ENCODE measurements at places on chromosomes 2 and 18.

- no peak for DNase-seq
Measured at GRCh38 chr2:70656421-70657010, 102.9 kb upstream of the TGFA start.

DNA sequence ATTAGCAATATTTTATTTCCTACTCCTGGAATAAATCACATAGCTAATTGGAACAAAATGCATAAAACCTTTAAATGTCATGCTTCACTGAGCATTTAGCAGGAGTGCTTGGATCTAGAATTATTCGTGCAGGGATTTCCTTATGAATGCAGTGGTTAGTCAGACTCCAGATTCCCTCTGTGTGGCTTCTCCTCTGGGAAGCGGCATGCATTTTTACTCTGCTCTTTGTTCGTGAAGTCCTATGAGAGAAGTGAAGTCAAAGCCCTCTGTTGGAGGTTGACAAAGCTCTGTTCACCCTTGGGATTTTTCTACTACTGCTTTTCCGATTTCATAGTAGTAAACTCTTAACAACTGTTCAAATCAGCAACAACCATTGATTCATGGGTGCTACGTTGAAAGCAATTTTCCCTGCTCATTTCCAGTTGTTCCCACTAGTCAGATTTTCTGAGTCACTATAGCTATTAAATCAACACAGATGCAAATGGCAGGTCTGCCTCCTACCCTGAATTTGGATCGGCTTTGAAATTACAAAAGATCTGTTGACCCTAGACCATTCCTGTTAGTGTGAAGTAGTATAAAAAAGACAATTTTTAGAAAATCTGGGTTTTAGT, 461.7 kb downstream of the STK39 start:
- no peak for DNase-seq

GRCh38 chr2:231293163-231293562, 94.7 kb downstream of the ARMC9 start:
- DNase-seq: no peak

DNA sequence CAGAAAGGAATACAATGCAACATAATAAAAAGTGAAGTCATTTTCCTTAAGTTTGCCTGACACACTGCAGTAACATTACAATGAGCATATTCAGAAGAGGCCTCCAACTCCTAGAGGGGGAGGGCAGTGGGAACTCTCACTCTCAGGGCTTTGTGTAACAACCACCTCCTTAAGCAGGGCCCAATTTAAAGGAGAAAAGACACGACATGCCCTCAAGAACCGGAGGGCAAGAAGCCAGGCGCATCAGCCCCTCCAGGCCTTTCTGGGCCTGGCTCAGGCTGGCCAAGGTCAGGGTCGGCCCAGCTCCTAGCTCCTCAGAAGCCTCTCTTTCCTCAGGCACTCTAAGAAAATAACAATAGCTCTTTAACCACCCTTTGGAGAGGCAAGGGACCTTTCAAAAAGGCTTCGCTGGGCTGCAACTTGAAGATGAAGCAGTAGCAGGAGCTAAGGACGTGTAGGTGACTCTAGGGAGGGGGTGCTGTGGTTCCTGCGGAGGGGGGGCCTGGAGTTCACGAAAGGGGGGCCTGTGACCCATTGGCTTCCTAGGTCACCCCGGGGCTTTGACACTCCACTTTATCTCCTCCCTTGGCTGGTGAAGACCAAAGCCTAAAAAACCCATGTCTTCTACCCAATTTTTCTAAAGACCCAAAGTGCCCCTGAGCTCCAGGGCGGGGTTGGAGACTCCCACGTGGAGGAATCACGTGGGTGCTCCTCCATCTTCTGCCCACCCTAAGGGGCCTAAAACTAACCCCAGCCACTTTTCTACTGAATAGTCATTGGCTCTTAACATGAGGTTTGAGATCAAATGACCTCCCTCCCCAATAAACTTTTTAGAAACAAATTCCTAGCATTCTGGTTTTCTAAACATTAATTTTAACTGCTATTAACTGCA, 13.3 kb downstream of the SERTAD2 start:
- DNase-seq: no peak

DNA sequence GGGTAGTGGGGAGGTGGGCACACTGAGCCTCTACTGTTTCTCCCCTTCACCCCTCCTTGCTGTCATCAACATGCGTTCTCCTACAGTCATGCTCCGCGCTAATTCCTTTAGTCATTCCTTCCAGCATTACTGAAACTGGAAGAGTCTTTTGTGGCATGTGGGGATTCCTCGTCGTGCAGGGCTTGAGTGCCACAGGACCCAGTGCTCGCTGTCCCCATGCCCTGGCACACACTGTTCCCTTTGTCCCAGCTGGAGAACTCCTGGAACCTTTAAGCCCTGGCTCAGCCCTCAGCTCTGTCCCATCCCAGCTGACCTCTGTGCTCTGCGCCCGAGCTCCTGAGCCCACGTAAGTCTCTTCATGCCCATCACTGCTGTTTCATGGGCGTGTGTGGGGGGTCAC, 42.1 kb downstream of the ODC1 start:
- no peak for DNase-seq

DNA sequence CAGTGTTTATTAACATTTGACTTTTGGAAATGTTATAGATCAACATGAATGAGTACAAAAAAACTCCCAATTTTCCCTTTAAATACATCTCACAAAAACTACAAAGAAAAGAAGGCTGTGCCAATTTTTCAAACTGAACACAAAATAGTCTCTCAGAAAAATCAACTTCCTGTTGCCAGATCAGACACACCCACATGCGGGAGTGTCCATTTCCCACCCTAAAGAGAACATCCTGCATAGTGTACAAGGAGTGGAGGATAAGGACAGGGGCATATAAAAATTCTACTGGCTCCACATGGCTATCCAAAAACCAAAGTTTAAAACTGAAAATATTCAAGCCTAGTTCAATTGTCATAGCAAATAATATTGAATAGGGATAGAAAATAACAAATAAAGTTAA, 165.3 kb downstream of the ATAD2B start:
- DNase-seq: no peak

DNA sequence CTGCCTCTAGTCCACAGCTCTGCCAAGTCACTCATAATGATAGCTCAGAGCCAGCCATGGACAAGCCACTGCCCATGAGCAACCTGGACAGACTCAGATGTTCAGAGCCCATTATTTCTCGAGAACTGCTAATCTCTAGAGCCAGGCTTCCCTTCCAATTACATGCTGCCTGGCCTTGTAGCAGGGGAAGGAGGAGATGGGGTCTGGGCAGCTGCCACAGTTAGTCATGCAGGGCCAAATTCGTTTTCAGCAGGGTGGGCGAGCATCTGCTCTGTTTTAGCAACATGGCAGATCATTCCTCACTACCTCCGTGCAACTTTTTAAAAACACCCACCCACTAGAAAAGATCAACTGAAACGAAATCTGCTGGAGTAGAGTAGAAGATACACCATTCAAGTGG, 141.8 kb downstream of the MYO5B start:
- DNase-seq: peak; percentile 62

DNA sequence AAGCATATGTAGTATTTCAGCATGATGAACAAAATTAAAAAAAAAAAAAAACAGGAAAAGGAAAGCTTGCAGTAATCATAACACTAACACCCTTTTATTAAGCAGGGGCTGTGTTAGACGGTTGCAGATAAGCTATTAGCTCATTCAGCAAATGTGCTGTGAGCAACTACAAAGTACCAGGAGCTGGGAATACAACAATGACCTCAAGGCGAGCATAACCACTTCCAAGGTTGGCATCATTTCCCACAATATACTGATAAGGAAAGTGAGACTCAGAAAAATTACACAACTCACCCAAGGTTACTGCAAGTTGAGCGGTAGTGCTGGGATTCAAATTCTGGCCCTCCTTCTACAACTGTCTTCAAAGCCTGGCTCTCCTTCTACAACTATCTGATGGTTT, 38.2 kb upstream of the ACTR3 start:
- DNase-seq: no peak

DNA sequence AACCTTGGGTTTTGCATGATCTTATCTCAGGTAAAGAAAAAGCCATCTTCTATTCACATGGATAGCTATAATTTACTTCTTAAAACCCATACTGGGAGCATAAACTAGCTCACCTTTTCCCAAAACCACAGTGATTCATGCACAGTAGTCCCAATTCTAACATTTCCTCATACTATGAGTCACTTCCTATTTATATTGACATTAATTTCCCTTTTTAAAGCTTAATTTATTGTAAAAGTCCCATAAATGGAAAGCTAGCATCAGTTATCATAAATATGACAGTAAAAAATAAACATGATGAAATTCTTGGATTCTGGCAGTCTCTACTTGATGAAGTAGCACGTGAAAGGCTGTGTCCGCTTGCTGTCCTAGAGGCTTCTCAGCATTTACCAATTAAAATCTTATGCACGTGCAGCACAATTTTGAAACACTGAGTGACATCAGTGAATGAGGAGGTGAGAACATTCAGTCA, 180.1 kb downstream of the CDH2 start:
- DNase-seq: no peak

DNA sequence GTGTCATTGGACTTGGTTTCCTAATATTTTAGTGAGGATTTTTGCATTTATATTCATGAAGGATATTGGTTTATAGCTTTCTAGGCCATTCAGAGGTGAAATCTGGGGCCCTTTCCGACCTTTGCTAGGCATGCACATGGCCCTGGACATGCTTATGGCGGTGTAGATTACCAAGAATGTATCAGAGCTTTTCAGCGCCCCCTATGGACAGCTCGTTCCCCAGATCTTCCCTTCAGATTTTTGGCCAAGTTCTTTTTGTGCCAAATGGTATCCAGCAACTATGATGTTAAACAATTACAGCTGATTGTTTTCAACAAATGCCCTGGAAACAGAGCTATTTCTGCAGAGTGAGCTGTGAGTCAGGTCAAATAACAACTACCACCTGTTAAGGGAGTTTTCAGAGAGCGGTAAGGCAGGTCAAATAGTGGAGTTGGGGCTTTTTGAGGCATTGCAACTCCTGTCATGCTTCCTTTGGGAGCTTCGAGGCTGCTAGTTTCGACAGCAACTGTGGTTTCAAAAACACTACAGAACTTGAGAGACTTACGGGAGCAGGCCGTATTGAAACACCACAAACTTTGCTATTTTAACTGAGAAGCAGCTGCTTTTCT, 188.3 kb downstream of the ZNF516 start:
- DNase-seq: no peak

DNA sequence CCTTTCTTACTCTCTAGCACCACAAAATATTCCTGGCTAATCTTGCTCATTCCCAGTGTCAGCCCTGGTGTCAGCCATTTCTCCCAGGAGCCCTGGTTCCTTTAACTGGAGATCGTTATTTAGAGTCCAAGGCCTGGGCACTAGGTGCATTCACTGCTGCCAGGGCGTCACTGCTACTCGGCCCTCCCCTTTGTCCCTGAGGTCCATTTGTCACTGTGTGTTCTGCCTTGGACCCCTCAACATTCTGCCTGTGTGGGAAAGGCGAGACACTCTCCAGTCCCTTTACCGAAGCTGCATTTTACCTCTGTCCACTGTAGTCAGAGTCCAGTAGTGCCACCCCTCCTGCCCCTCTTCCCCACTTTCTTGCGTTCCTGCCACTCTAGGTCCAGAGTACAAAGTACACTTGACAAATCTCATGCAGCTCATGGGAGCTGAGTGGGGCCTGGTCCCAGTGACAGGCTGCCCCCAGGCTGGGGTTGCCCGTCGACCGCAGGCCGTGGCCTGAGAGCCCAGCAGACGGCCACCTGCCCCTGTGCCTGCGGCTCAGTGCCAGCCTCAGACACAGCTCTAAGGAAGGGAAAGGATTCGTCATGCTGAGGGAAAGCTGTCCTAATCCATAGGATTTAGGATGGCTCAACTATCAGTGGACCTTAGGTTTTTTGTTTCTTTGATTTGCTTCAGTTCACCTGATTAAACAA, 52.1 kb downstream of the COPS8 start:
- no peak for DNase-seq

DNA sequence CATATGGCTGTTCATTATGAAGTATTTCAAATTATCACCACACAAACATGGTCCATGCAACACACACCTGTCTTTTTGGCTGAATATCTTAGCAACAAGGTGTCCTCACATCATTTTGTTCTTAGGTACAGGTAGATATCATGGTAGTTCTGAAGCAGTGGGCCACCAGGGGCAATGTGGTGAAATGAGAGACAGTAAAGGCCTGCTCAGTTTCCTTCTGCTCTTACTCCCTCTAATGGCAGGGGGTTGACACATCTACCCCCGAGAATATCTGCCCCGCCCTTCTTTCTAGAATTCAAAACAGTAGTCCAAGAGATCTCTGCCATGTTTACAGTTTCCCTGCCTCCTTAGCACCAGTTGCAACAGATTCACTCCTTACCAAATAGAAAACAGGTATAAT, 147.0 kb upstream of the KLHL14 start:
- DNase-seq: peak; percentile 57

- no peak for DNase-seq
Measured at GRCh38 chr2:2083113-2083758, 247.8 kb downstream of the MYT1L start.

DNA sequence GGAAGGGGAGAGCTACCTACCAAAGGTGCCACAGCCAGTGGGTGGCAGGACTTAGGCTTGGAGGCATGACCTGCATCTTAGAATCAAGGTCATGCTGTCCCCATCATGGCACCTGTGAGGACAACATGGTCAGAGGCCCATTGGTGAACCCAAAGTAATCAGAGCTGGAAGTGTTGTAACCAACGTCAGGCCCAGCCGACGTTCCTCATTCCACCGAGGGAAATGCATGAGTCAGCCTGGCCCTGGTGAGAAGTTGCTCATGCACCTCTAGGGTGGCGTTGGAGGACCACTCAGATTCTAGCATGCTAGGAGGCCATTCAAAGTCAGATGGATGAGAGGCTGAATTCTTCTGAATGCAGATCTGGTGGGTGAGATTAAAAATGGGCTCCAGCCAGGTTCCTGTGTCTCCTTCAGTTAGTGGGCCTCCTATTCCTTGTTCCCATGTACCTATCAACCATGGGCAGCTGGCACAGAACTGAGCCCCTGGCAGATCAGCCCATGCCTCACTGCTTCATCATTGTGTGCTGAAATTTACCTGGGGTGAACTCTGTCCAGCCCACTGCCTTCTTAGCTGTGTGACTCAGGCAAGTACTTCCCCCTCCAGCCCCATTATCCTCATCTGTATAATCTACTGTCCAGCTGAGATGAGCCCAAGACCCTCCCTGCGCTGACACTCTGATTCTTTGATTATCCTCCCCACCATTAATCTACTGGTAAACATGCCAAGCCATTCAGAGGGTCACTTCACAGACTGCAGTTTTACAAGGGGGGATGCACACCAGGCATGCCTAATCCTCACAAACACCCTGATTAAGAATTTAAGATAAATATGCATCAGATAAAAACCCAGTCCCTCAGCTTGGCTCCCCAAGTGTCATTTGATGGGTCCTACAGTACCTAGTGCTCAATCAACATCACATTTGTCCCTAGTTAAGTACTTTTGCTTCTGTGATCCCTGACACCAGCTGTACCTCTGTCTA, 14.0 kb downstream of the SLC14A2 start:
- no peak for DNase-seq

DNA sequence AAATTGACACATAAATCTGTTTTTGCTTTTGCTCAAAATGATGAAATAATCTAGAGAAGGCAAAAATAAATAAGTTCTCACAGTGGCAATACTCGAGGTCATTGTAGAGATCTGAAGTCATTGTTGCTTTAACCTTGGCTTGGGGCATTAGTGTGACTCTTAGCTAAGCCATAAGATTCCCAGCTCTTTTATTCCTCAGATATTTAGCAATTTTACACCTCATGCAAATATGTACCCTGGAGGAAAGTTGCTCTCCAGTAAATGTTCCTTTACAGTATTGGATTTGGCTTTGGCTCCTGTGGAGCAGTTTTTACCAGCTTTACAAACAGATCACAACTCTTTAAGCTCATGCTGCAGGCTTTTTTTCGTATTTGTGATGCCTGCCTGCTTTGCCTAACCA, 134.2 kb upstream of the NABP1 start:
- DNase-seq: no peak
